ENCODE measurements at places on chromosomes 5 and 9.
A peak's percentile ranks its signal among the peaks of the same experiment; 100 is the strongest.

DNA sequence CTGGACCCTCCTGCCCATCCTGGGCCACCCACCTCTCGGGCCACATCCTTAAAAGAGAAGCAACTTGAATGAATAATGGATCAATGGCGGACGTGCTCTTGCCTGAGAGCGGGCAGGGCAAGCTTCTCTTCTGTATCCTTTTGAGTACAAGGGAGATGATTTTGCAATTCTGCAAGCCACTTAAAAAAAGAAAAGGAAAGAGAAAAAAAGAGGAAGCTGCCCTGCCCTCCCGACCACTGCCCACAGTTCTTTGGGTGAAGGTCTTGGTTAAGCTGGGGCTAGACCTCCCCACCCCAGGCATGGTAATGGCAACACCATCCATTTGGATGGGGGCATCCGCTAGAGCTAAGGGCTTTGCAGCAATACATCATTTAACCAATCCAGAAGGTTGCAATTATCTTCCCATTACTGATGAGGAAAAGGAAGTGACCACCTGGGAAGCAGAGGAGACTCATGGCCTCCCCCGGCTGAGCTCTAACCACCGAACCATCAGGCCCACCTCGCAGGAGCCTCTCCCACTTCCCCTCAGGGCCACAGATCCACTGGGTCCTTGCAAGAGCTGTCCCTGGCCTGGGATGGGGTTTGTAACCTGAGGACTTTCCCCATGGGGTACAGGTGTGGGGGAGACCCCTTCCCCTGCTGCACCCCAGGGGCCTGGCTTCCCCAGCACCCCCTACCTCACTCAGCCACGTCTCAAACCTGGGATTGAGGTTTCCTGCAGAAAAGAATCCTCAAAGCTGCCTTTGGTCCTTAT is 27.8 kb upstream of the LAMC3 start:
- DNase-seq = no peak

GRCh38 chr9:91948597-91949391 is 1.2 kb downstream of the ROR2 start:
- DNase-seq = peak; percentile 69

DNA sequence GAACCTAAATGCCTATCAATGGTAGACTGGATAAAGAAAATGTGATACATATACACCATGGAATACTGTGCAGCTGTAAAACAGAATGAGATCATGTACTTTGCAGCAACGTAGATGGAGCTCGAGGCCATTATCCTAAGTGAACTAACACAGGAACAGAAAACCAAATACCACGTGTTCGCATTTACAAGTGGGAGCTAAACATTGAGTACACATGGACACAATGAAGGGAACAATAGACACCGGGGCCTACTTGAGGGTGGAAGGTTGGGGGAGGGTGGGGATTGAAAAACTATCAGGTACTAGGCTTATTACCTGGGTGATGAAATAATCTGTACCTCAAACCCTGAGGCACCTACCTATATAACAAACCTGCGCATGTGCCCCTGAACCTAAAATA is 22.4 kb upstream of the DEPDC1B start:
- DNase-seq = no peak

- no peak for DNase-seq
These were observed 256.4 kb upstream of the TARS1 start for GRCh38 chr5:33184367-33184766.

DNA sequence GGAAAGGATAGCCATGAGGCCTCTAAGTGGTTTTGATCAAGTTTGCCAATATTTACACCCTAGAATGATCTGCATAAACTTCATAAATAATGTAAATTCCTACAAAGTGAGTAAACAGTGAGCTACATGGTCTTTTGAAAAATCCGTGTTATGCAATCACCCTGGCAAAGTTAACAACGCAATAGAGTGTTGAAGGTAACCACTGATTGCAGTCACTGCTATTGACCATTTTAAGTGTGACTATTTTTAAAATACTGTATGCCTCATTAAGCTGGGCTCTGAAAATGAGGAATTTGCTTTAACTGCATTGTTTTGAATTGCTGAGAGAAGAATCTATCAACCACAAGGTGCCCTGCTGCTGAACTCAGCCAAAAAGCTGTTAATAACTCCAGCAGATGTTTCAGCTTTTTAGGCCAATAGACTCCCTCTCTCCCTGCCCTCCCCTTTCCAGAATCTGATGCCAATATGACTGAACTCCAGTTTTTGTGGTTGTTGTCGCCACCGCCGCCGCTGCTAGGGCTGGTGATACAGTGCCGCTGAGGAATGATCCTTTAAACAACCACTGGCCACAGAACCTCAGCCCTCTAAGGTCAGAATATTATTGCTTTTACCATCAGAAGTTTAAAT is 35.3 kb upstream of the SMARCA2 start:
- DNase-seq = no peak

GRCh38 chr9:75607521-75607920 is 283.0 kb upstream of the PCSK5 start:
- no peak for DNase-seq

DNA sequence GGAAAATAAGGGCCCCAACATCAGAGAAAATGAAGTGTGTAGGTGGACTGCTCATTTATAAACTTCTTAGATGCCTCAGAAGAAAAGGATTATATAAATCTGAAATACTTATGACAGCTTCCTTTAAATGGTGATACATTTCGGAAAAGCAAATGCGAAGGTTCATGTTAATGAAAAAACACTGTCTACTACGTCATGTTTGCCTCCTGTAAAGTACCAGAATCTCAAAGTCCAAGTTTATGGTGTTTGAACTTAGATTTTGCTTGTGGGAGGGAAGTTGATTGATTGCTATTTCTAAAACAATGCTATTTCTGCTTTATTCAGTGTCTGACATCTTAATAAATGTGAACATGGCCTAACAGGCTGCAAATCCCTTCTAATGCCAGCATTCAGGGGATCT is 514.6 kb downstream of the ZNF608 start:
- DNase-seq = no peak

DNA sequence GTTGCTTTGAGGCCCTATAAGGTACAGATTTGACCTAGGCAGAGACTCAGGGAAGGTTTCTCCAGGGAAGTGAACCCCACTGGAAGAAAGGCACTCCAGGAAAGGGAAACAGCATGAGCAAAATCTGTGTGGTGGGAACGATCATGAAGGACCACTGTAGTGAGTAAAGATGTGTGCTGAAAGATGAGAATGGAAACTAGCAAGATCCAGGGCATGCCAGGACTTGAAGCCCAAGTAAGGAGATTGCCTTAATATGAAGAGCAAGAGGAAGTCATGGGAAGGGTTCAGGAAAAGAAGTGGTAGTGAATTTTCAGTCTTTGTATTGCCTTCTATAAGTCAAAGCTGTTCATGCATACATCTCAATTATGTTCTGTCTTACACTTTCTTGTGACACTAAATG is 55.2 kb upstream of the SLIT3 start:
- DNase-seq = no peak

GRCh38 chr9:28051559-28052503 is 478.6 kb upstream of the C9orf72 start:
- no peak for DNase-seq

GRCh38 chr9:91933556-91934352 is 16.3 kb downstream of the ROR2 start:
- DNase-seq = no peak

DNA sequence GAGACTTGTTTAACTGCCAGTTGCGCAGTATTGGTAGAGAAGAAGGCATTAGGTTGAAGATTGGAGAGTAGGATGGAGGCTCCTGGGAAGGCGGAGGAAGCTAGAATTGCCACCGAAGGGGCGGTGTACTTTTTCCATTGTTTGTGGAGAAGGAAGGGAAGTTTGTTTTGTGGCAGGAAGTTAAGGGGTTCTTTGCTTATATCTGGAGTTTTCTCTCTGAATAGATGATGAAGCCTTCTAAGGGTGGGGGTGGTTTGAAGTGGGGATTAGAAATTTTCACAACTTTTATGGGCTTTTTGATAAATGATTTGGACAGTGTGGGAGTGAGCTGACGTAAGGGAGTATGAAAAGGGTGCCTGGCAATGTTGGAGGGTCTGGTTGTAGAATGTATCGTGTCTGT is 59.3 kb downstream of the SNX30 start:
- no peak for DNase-seq

DNA sequence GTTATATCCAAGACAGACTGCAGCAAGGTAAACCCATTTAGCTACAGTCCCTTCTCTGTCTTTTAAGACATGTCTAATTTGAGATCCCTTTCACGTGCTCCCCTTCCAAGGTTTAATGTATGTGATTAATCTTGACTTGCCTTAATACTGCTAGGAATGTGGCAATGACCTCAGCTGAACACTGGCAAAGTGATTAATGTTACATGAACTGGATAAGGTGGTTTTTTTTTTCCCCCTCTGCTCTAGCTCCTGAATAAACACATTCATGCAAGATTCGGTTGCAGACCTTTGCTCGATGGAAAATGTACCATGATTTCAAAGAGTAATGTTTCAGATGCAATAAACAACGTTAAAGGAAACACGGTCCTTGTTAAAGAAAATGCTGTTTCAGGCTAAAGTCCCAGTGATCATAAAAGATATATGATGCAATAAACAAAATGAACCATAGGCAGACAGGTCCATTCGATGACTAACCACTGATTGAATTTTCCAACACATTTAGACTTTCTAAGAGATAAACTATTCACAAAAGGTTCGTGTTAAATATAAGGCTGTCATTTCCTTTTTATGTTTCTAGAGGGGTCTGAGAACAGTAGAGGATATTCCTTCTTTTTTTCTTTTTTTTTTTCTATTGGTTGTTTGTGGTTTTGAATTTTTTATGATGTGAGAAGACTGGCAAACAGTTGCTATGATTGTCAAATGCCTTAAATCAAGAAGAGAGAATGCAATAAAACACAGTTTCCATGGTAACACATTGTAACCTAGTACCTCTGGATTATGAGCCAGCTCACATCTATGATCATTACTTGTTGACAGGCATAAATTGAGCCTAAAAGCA is 44.7 kb upstream of the ZNF608 start:
- no peak for DNase-seq

GRCh38 chr9:98430535-98431292 is 175.3 kb upstream of the TBC1D2 start:
- DNase-seq = no peak

DNA sequence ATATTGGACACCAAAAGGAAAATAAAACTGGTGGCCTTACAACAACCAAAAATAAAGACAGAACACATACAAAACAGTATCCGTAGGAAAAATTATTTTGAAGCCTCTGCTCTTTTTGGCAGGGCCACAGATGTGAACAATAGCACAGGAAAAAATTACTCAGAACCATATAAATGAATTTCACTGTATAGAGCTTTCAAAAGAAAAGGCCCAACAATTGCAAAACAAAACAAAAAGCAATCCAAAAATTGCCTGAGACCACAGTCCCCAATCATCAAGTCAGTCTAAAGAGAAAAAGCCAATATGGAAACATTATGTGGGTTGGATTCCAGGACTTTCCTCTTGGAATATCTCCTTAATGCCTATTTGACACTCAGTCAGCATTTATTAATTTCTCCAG is 243.8 kb downstream of the CEMIP2 start:
- no peak for DNase-seq

GRCh38 chr5:43569236-43569746 is 12.4 kb upstream of the PAIP1 start:
- DNase-seq = no peak

DNA sequence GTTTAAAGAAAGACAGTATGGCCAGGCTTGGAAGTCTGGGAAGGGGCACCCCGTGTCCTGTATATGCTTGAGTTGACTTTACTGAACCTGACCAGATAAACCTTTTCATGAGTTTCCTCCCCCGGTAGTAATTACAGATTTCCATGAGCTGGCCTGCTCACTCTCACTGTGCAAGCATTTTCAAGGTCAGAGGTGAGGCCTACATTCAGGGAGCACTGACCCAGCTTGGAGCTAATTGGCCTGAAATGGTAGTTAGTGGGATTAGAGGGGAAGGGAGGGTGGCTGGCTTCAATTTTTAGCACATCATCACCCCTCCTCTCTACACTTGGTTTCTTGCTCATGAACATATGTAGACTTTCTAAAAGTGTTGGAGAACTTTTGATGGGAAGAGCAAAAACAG is 99.2 kb downstream of the PSAT1 start:
- DNase-seq = no peak

- DNase-seq = peak; percentile 15
These were observed 14.7 kb upstream of the LHX2 start for GRCh38 chr9:123996731-123997421.

DNA sequence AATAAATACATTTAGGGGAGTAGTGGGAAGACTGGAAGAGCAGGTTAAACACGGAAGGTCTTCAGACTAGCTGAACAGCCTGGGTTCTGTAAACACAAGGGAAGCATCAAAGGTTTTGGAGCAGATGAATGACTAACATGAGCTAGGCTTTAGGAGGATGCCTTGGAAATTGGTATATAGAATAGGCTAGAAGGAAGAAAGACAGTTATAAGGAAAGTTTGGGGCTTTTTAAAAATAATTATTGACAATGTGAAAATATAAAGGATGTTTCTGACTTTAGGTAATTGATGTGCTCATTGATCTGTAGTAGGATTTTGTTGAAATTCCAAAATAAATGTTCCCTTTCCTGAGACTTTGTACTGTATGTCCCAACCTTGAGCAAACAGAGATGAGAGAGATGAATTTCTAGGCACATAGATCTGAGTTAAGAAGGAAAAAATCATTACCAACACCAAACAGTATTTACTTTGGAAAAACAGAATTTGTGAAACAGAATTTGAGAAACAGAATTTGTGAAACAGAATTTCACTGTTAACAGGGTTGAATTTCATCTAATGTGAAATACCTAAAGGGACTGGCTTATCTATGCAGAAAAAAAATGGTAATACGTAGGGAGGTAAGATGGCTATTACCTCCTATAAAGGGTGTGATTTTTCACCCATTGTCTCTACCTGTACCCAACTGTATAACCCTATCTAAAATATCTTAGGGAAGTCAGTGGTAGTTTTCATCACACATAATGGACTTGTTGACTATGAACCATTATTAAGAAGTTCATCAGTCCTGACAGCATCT is 28.8 kb downstream of the SKP2 start:
- DNase-seq = no peak

GRCh38 chr9:129416821-129417539 is 203.9 kb downstream of the C9orf50 start:
- DNase-seq = no peak

DNA sequence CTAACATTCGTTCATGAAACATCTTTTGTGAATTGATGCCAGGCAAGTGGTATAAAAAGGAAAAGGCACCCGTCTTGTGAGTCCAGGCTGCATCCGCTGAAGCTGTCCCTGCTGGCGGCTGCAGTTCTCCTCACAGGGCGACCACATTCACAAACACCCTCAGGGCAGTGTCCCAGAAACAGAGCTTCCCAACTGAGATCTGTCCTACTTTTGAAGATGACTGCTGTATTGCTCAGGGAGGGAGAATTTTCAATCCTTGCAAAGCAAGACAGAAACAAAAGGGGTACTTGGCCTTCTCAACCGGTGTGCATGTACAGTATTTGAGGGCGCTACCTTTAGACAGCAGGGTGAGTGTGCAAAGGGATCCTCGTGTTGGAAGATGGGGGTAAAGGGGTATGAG is 316.1 kb downstream of the GADD45G start:
- DNase-seq = no peak

DNA sequence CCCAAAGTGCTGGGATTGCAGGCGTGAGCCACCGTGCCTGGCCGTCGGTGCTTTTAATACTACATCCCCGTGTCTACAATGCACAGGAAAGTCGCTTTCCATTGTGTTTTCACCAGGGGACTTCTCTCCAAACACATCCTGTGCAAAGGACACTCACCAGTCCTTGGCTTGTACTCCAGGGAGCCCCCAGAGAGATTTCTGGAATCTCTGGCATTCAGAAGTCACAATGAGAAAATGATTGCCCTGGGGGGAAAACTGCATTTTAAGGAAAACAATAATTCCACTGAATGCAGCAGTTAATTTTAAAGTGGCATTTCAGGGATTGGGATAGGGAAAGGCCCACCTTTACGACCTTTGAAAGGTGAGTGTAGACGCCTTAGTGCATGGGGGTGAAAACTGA is 112.0 kb downstream of the ADAMTS16 start:
- DNase-seq = no peak

- DNase-seq = no peak
These were observed 380.5 kb downstream of the SLCO4C1 start for GRCh38 chr5:101915554-101915953.
